Right atrium auricular region (tissue), 2 donors: ENCODE measurements at places on chromosomes 3 and 15. TPM values are rescaled to one million over a fixed set of nuclear protein-coding genes. Genes with fewer than 3 reads are reported as not detected.
A peak's percentile ranks its signal among the peaks of the same experiment; 100 is the strongest.

DNA sequence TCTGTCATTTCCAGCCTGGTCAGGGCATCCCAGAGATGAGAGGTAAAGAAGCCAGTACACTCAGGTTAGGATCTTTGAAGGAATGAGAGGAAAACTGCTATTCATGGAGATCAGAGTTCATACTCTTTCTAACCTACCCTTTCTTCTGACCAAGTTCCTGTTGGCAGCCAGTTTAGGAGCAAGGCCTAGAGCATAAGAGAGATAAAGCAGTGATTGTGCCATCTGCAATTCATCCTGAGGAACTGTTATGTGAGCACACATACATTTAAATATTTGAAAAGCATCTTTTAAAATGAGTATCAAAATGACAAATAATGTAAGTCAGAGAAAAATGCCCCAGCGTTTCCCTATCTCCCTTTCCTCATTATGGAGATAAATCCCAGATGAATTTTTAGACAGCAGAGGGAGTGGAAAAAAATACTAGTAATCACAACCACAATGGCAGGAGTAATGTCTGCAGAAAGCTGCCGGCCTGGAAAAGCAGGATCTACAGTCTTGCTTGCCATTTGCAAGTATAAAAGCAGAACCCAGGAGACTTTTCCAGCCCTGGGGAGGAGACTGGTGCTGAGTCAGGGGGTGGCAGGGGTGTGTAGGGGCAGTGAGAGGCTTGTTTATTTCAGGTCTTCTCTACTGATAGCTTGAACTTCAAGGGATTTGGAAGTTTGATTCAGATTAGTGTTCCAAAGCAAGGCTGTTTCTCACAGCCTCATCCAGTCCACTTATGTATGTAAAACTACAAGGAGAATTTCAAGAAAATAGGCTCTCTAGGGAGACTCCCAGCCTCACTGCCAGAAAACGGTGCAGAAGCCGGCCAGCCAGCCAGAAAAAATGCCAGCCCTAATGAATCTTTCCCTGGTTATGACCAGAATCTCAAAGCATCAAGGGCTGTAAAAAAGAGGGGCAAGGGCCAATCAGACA, 1052.4 kb downstream of the TUSC7 start:
- no peak for DNase-seq

DNA sequence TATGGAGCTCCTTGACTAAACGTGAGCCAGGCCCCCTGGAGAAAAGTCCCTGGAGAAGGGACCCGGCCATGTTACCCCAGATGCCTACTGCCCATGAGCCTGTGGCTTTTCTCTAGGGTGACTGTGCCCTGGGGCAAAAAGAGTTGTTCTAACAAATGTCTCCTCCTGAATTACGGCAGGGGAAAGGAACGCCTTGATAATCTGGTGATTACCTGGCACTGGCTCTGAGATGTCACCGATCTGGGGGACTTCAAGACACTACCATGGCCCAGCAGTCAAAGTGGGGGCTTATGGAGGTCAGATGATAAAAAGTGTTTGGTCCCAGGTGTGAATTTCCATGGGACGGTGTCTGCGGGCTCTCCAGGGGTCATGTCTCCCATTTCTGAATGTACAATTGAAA, 140.7 kb downstream of the KLF13 start:
- DNase-seq, result peak; percentile 43

DNA sequence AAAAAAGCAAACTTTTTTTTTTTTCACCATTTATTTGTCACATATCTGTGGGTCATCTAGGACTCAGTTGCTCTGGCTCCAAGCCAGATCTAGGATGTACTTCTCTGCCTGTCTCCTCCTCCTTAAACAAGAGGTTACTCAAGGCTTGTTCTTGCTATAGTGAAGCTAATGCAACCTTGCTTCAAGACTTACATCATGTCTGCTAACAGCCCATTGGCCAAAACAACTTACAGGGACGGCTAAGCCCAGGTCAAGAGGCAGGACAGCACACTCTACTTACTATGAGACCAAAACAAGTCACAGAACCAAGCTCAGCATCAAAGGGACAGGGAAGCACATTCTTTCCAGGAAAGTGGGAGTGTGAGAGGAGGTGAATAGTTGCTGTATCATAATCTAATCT, 123.8 kb upstream of the BNIP2 start:
- no peak for DNase-seq

DNA sequence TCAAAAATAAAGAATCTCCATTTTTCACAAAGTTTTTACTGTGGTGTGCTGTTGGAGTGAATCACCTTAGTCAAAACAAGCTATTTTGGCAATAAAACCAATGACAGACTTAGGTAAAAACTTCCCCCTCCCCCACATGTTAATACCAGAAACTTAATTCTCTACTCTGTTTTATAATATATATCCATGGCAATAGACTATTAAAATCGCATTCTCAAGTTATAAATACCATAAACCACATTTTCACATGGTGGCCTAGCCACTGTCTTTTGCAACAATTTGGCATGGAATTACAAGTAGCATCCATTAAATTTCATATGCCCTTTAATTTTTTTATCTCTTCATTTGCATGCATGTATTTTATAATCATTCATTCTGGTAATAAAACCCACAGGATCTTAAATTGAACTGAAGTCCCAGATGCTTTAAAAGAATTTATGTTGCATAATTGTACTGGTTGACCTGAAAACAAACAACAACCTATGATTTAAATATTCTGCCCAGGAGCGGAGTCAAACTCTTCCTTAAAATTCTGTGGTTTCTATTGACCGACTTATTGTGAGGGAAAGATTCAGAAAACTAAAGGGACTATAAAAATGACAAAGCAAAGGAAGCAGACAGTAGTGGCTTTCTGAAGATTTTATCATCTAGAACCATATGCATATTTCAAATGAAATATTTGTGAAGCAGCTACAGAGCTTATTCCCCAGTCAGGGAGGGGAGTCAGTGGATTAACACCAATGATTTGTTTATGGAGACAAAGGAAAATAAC, 229.0 kb upstream of the TBL1XR1 start:
- DNase-seq, result no peak

The TMEM212 gene
- total RNA-seq, result not detected

The COL8A1 gene
- 43.3 TPM for total RNA-seq
